Iris pigment epithelial cell (primary cell): ENCODE measurements at places on chromosomes 2 and 18.

DNA sequence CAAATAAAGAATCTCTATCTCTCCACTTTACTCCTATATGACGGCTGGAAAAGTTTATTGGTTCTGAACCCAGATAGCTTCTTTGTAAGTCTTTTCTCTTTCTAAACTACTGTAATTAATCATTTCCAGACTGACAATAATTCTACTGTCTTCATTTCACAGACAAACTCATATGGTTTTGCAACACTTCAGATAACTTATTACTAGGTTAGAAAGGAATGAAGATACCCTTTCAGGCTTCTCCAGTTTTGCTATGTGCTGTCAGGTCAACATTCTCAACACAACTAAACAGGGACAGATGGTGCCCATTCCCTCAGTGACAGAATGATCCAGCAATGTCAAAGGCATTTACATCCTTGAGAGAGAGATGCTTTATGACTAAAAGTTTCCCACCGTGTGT, 198.5 kb upstream of the ITGA4 start:
- DNase-seq = peak; percentile 97

GRCh38 chr18:48216639-48217257, 192.4 kb downstream of the ZBTB7C start:
- no peak for DNase-seq

- no peak for DNase-seq
Measured at GRCh38 chr2:28556303-28556702, 60.4 kb downstream of the PLB1 start.

GRCh38 chr2:28413152-28413898, 20.7 kb downstream of the FOSL2 start:
- DNase-seq = no peak

- DNase-seq = no peak
Measured at GRCh38 chr18:75008186-75008585, 200.8 kb downstream of the PTGR3 start.

DNA sequence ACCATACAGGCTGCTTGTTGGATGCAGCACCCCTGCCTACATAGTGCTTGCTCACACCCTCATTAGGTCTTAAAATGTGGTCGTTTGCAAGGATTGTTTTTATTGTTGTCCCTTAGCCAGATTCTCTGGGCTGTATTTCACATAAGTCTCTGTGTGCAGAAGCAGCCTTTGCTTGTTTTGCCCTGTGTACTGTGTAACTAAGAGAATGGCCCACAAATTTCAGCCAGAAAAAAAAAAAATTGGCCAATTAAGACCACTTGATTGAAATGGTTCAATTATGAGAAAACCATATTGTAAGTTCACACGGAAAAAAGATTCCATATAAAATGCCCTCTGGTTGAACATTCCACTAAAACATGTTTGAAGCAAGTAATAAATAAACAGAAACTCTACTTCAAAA, 377.1 kb upstream of the SOX11 start:
- no peak for DNase-seq

DNA sequence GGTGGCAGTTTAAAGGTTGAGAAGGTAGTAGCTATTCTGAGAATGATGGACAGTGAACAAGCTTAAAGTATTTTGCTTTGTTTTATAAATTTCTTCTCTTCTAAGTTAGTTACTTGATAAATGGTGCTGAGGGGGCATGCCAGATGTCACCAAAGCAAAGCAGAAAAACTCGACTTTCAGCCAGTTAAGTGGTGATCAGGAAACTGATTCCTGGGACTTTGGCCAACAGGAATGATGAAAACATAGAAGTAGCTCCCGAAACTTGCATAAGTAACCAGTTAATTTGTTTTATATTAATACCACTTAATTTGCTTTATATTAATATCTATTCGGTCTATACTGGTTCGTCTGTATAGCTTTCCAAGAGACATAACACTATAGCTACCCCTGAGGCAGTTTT, 82.6 kb downstream of the FANCL start:
- no peak for DNase-seq

- no peak for DNase-seq
Measured at GRCh38 chr2:233013027-233013461, at the start of gene NGEF. TSS of gene NGEF (minus strand) at chr2:233013256. CDS start at chr2:232974890, 38,366 bp downstream.

DNA sequence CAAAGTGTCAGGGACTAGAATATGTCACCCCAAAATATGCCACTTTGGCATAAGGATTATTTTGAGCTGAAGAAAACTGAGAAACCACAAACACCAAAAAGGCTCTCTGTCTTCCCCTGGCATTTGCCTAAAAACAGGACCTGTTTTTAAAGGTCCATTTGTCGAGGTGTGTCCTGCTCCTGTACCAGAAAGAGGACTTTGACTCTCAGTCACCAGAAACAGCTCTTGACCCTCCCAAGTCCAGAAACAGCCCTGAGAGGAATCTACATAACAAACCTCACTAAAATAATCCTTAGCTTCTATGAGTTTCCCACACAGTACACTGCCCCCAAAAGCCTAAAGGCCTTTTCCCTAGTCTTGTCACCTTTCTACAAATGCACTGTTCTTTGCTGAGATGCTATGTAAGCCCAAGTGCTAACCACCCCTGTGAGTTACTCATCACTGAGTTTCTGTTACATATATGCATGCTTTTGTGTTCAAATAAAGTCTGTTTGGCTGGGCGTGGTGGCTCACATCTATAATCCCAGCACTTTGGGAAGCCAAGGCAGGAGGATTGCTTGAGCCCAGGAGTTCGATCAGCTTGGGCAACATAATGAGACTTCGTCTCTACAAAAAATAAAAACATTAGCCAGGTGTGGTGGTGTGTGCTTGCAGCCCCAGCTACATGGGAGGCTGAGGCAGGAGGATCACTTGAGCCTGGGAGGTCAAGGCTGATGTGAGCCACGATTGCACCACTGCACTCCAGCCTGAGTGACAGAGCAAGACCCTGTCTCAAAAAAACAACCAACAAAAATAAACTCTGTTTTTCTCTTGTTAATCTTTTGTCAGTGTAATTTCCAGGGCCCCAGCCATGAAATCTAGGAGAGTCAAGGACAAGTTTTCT, 55.2 kb downstream of the RPL31 start:
- DNase-seq = no peak

- DNase-seq = no peak
Measured at GRCh38 chr2:104864280-104865095, 10.6 kb downstream of the POU3F3 start.

GRCh38 chr18:21242780-21243401, 859 bp downstream of the GREB1L start:
- DNase-seq = peak; percentile 8

- DNase-seq = no peak
Measured at GRCh38 chr2:126883666-126884040, 15.0 kb upstream of the TEX51 start.

DNA sequence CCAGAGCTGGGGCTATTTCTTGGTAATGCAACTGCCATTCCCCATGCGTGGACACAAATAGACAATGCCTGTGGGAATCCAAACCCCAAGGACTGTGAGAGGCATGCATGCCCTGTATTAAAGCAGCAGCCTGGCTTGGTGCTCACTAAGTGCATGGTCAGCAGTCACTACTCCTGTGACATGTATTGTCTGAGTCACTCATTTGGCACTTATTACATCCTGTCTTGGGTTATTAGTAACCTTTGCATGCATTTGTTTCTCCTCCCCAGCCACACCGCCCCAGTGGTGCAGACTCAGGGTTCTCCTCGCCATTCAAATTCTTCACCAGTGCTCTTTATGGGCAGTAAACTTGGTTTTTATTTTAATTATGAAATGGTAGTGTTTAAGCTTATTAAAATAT, 30.2 kb downstream of the PRKCE start:
- peak; percentile 85 for DNase-seq

DNA sequence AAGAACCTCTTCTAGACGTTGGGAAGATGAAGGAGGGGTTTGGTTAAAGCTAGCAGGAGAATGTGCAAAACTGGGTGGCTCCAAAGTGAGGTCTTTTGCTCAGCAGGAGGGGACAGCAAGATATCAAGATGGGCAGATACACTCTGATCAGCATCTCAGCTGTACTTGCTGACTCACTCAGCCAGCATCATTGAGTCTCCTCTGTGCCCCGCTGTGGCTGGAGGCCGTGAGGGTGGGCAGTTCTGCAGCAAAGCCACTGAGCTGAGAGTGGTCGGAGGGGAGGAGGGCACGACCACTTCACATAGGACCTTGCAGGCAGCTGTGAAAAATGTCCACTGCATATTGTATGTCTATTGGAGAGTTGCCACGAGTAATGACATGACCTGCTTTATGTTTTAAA, 152.0 kb downstream of the CAPN13 start:
- DNase-seq = no peak

- DNase-seq = no peak
Measured at GRCh38 chr2:222733846-222734702, 62.6 kb downstream of the MOGAT1 start.

- DNase-seq = peak; percentile 69
Measured at GRCh38 chr2:188512456-188512855, 220.8 kb downstream of the GULP1 start.

DNA sequence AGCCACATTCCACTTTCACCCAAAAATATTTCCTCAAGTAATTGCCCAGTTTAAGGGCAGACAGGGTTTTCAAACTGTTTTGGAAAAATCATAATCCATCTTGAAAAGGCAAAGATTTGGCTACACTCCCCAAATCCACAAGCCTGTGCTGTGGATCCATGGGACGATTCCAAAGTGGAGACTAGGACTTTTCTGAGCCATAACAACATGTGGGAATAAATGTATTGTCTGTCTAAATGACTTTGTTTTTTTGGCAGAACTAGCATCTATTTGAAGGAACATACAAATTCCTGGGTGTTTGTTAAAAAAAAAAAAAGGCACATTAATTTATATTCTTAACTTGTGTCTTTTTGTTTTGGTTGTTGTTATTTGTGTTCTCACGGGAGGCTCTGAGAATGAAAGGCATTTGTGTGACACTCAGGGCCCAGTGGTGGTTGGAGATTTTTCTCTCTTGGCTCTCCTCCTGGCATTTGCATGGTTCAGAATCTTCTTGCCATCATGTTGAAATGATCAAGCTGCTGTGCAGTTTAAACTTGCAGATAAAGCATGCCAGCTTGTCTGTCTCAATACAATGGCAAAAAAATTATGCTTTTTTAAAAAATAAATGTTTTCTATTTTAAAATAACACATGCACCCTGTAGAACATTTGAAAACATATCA, 277.4 kb downstream of the EN1 start:
- DNase-seq = no peak

GRCh38 chr2:162057426-162057825, 16.6 kb downstream of the DPP4 start:
- no peak for DNase-seq

GRCh38 chr2:235390108-235390815, 103.6 kb upstream of the AGAP1 start:
- DNase-seq = peak; percentile 30

- DNase-seq = peak; percentile 75
Measured at GRCh38 chr2:127362971-127363370, 24.8 kb downstream of the MAP3K2 start.

DNA sequence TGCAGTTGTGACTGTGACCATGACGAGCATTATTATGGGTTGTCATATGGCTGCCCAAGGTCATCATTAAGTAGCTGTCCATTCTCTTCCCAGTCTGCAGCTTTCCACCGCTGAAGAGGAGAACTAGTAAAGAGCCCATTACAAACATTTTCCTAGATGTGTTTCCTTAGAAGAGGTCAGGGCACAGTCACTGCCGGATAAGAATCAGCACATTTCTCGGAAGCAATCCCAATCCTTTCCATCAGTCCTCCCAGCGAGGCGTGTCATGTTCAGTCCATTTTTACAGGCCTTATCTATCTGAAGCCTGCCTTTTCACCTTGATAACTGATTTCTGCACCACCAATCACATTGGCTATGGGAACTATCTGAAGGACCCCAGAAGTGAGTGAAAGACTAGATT, 319.9 kb upstream of the SLC14A2 start:
- DNase-seq = no peak

- DNase-seq = peak; percentile 18
Measured at GRCh38 chr2:76985387-76986136, 536.6 kb downstream of the LRRTM4 start.

DNA sequence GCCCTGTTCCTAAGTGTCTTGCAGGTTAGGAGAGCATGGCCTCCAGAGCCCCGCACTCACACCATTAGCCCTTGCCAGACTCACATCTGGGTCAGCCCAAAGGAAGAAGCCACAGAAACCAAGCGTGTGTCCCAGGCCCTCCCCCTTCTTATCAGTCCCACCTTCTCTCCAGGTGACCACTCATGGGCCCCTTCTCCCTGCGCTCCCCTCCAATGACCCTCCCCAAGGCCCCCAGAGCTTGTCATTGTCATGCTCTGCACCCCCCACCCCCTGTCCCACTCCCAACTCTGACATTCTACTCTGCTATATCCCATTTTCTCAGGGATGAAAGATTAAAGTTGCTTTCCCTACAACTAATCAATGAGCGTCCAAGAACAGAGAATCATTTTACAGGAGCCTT, 30.1 kb downstream of the CAPN14 start:
- no peak for DNase-seq

- DNase-seq = peak; percentile 45
Measured at GRCh38 chr2:143954186-143954585, 565.7 kb downstream of the ZEB2 start.

DNA sequence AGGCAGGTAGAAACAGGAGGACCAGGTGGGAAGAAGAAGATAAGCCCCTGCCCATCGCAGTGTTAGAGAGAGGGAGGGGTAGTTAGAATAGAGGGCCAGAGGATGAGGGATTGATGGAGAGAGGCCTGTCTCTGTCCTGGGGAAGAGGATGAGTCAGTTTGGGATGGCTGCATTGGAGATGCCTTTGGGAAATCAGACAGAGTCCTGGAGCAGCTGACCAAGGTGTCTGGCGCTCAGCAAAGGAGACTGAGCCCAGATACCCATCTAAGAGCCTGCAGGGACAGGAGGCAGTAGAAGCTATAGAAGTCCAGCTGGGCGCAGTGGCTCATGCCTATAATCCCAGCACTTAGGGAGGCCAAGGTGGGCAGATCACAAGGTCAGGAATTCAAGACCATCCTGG, 177.8 kb upstream of the HAAO start:
- no peak for DNase-seq

DNA sequence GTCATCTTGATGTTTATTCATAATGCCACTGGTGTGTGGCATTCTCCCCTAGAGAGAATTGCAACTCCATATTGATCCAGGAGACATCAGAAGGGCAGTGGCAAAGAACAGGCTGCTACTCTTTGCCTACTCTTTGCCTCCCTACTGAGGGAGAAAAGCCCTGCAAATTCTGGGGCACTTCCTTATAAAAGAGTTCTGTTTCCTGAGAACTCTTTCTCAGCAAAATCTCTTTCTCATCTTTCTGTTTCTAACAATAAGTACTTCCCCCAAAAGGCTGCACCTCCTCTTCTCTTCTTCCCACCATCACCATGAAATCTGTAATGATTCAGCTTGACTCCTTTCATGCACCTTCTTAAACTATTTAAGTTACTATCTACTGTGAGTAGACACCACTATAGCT, 270.3 kb downstream of the MREG start:
- no peak for DNase-seq

- no peak for DNase-seq
Measured at GRCh38 chr2:121955426-121955825, 200.0 kb downstream of the TSN start.

- DNase-seq = no peak
Measured at GRCh38 chr2:167200019-167200418, 311.7 kb downstream of the XIRP2 start.
